ENCODE measurements at places on chromosomes 12 and 14. TPM values are rescaled to one million over a fixed set of nuclear protein-coding genes. Genes with fewer than 3 reads are reported as not detected.

DNA sequence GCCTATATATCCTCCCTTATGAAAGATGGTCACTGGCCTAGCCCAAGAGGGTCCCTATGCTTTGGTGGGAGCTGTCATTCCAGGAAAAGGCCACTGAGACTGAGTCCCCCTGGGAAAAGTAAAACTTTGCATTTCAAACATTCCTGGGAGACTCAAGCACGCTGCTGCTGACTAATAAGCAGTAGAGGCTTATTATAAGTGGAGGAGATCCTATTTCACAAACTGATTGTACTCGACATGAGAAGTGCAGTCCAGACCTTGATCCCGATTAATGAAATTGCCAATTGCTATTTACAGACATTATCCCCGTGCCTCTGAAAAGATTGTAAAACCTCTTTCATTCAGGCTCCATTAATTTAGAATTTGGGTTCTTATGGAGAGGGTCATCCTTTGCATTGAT, 96.6 kb downstream of the EMP1 start:
- H3K27me3 ChIP-seq: no peaks in the 10 kb centered on the region
- H3K36me3 ChIP-seq: no peaks in the 10 kb centered on the region

DNA sequence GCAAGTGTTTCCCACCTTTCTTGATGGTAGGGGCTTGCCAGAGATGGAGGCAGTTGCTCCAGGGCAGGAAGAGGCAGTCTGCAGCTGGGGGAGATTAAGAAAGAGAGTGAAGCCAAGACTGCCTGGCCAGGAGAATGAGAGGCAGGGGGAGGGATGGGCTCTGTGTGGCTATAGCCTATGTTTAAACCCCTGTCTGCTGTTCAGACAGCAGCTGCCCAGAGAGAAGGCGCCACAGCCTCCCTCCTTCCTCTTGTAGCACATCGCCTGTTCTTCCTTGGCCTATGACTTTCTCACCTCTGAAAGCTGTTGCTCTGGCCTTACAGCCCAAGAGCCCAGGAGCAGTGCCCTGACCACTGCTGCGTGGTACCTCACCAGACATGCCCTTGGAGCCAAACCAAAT, 61.7 kb downstream of the EMP1 start:
- no peaks in the 10 kb centered on the region for H3K27me3 ChIP-seq
- no peak overlapping the region for H3K4me3 ChIP-seq
- no peak overlapping the region for H3K27ac ChIP-seq
- peaks cover 3% of the 10 kb centered on the region for H3K4me1 ChIP-seq
- DNase-seq: no peak

- no peak for DNase-seq
- no peaks in the 10 kb centered on the region for H3K27me3 ChIP-seq
- no peaks in the 10 kb centered on the region for H3K36me3 ChIP-seq
- no peak overlapping the region for H3K4me3 ChIP-seq
- H3K4me1 ChIP-seq: no peaks in the 10 kb centered on the region
Observed at GRCh38 chr14:65110525-65110924, 8.2 kb upstream of the MAX start.

DNA sequence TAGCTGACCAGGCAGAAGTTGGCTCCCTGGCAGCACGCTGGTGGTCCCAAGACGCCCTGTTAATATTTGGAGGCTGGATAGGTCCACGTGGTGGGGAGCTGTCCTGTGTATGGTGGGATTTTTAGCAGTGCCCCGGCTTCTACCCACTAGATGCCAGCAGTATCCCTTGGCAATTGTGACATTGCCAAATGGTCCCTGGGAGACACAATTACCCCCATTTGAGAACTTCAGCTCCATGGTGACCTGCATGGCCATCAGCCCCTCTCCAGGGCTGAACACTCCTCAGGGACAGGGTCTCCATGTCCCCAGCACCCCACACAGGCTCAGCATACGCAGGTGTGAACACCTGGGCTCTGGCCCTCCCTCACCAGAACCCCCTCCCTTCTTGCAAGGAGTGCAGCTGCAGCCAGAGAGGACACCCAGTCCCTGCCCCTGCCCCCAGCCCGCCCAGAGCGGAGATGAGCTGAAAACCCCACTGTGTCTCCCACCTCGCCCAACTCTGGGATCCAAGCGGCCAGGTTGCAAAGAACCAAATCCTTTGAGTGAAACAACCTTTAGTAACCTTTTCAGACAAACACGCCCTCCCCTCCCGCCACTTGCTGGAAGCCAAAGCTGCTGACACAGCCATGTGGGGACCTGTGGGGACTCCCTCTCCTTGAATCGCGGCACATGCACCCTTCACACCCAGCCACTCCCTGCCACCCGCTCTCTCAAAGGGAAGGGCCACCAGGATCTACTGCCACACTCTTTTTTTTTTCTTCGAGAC, 120.4 kb downstream of the CALM1 start:
- H3K36me3 ChIP-seq: no peaks in the 10 kb centered on the region
- H3K4me1 ChIP-seq: no peaks in the 10 kb centered on the region
- H3K27ac ChIP-seq: no peak overlapping the region
- DNase-seq: no peak
- H3K27me3 ChIP-seq: no peaks in the 10 kb centered on the region
- H3K4me3 ChIP-seq: no peak overlapping the region

DNA sequence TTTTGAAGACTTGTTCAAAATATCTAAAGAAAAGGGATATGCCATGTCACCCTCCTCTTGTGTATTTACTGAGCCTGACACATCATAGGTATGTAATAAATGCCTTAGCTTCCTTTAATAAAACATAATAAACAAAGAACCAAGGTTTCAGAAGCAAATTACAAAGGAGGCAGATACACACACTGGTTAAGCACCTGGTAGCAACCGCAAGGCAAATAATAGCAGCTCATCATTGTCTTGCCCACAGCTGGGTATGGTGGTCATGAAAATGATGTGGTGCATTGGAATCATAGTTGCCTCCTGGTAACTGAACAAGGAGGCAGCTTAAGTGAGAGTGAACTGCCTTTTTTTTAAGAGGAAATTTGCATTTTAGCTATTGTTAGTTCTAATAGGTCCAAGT, 39.0 kb downstream of the PAX9 start:
- H3K4me3 ChIP-seq: no peak overlapping the region
- H3K27me3 ChIP-seq: no peaks in the 10 kb centered on the region
- no peaks in the 10 kb centered on the region for H3K4me1 ChIP-seq
- DNase-seq: no peak

DNA sequence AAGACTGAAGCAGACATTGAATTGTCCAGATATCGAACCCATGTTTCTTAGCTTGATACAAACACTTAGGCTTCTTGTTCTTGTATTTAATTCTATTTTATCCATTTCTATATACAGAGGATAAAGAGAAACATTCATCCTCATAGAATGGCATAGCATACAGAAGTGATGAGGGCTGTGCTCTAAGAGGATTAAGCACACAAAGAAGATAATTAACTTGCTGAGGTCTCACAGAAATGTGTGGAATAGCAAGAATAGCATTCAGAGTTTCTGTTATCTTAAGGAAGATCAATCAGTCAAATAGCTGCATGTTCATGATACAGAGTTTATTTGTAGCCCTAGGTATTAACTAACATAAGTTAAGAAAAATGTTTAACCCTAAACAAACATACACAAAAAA, 27.3 kb upstream of the STRAP start:
- no peaks in the 10 kb centered on the region for H3K27me3 ChIP-seq
- no peak for DNase-seq
- no peaks in the 10 kb centered on the region for H3K36me3 ChIP-seq
- H3K27ac ChIP-seq: no peak overlapping the region

- no peaks in the 10 kb centered on the region for H3K27me3 ChIP-seq
- H3K27ac ChIP-seq: no peak overlapping the region
- no peak for DNase-seq
- H3K4me1 ChIP-seq: no peaks in the 10 kb centered on the region
Observed at GRCh38 chr14:39991041-39991440, 558.8 kb upstream of the FBXO33 start.

- peak overlapping the region; percentile 51 for H3K4me3 ChIP-seq
- H3K27ac ChIP-seq: no peak overlapping the region
- peaks cover 25% of the 10 kb centered on the region for H3K4me1 ChIP-seq
- H3K27me3 ChIP-seq: peaks cover 10% of the 10 kb centered on the region
- no peaks in the 10 kb centered on the region for H3K36me3 ChIP-seq
Observed at GRCh38 chr12:78864870-78865463, 393 bp downstream of the SYT1 start.

DNA sequence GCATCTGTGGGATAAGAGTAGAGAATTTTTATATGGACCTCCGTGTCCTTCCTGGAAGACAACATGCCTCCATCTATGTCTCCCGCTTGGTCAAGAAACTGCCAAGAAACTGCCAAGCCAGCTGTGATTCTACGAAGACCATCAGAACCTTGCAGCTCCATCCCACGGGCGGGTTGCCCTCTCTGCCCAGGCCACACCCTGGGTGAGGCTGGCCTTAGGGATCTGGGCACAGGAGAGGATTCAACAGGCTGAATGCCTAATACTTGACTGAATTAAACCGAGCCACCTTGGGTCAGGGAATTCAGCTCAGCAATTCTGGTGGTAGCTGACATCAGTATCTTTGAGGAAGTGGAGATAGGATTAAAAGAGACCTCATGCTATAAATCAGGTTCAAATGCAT, 37.8 kb upstream of the FOS start:
- no peaks in the 10 kb centered on the region for H3K27me3 ChIP-seq
- DNase-seq: no peak
- H3K27ac ChIP-seq: no peak overlapping the region
- no peaks in the 10 kb centered on the region for H3K36me3 ChIP-seq

GRCh38 chr12:46265734-46266133, 3.1 kb downstream of the SLC38A1 start:
- H3K4me1 ChIP-seq: peaks cover 62% of the 10 kb centered on the region
- H3K27me3 ChIP-seq: no peaks in the 10 kb centered on the region
- H3K4me3 ChIP-seq: peak overlapping the region; percentile 95
- no peaks in the 10 kb centered on the region for H3K36me3 ChIP-seq
- H3K27ac ChIP-seq: peak overlapping the region; percentile 91

DNA sequence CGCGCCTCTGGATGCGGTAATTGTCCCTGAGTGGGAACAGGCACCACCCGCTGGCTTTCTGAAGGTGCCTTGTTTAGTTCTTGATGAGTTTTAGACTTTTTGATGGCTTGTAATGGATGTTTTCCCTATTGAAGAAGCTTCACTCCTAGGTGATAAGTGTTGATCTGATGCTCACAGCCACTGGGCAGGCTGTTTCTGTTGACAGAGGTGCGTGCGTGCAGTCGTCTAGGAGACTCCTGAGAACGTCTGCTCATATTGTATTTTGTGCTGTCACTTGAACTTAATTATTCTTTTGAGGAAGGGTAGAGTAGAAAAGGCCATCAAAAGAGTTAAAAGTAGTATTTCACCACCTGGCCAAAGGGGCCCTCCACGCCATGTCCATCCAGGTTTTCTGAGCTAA, 70.5 kb downstream of the EP400 start:
- H3K27me3 ChIP-seq: no peaks in the 10 kb centered on the region
- no peak overlapping the region for H3K27ac ChIP-seq
- H3K4me3 ChIP-seq: no peak overlapping the region
- peaks cover 66% of the 10 kb centered on the region for H3K36me3 ChIP-seq
- DNase-seq: no peak

DNA sequence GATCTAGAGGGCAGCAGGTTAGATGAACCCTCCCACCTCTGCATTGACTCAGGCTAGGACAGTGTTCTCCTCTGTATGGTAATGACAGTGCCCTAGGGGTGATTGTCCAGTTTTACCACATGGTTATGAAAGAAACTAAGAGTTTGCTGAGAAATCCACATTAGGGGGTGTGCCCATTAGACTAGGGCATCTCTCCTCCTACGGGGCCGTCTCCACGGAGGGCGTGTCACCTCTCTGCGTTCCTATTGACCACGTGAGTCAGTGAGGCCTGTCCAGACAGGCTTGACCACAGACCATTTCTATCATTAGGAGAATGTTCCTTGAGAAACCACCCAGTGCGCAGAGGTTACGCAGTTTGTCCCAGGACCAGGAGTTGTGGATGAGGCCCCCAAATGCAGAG, 8.3 kb downstream of the MVK start:
- no peak overlapping the region for H3K27ac ChIP-seq
- no peaks in the 10 kb centered on the region for H3K4me1 ChIP-seq
- no peaks in the 10 kb centered on the region for H3K27me3 ChIP-seq
- no peak for DNase-seq
- no peak overlapping the region for H3K4me3 ChIP-seq

GRCh38 chr14:105269405-105269804, 21.1 kb downstream of the BTBD6 start:
- no peaks in the 10 kb centered on the region for H3K36me3 ChIP-seq
- no peak overlapping the region for H3K4me3 ChIP-seq
- H3K27ac ChIP-seq: no peak overlapping the region
- H3K27me3 ChIP-seq: no peaks in the 10 kb centered on the region
- peaks cover 9% of the 10 kb centered on the region for H3K4me1 ChIP-seq

DNA sequence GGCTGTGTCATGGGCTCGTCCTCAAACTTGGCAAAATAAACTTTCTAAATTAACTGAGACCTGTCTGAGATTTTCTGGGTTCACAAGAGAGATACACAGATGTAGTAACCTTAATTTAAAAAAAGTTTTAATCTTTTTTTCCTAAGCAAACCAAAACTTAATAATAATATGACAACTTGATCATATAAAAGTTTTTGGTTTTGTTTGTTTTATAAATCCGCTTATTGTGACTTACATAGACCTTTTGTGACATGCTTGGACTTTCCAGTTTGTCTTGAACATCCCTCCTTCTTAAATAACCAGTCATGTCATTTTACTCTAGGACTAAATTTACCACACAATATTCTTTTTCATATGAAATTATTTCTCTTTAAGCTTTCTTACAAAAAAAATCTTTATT, 8.5 kb downstream of the RDH12 start:
- no peak overlapping the region for H3K27ac ChIP-seq
- no peaks in the 10 kb centered on the region for H3K4me1 ChIP-seq
- H3K36me3 ChIP-seq: no peaks in the 10 kb centered on the region
- no peak overlapping the region for H3K4me3 ChIP-seq
- no peaks in the 10 kb centered on the region for H3K27me3 ChIP-seq
- no peak for DNase-seq

GRCh38 chr12:85527192-85527591, 247.2 kb downstream of the ALX1 start:
- H3K4me1 ChIP-seq: peaks cover 17% of the 10 kb centered on the region
- no peak overlapping the region for H3K27ac ChIP-seq

- no peaks in the 10 kb centered on the region for H3K4me1 ChIP-seq
- no peak for DNase-seq
Observed at GRCh38 chr12:111249018-111249370, 119.9 kb downstream of the PHETA1 start.

- H3K36me3 ChIP-seq: no peaks in the 10 kb centered on the region
- H3K27ac ChIP-seq: no peak overlapping the region
- no peaks in the 10 kb centered on the region for H3K27me3 ChIP-seq
- no peaks in the 10 kb centered on the region for H3K4me1 ChIP-seq
Observed at GRCh38 chr14:45868863-45869262, 615.9 kb upstream of the MIS18BP1 start.

- no peak overlapping the region for H3K4me3 ChIP-seq
- no peaks in the 10 kb centered on the region for H3K4me1 ChIP-seq
- no peak overlapping the region for H3K27ac ChIP-seq
- no peak for DNase-seq
- no peaks in the 10 kb centered on the region for H3K27me3 ChIP-seq
Observed at GRCh38 chr12:115667116-115667515, 610.4 kb downstream of the MED13L start.

Gene MDGA2
- not detected for total RNA-seq

Gene GPRC5A
- not detected for total RNA-seq

Gene C1QL4
- total RNA-seq: not detected

Gene SLC25A21
- total RNA-seq: not detected

Gene GYS2
- total RNA-seq: 0.10 TPM

Gene SPATA7
- 3.2 TPM for total RNA-seq

Gene FAM216A
- total RNA-seq: 15.4 TPM

Gene SOAT2
- total RNA-seq: not detected

Gene NELL2
- total RNA-seq: 0.39 TPM

Gene CDCA3
- 1.8 TPM for total RNA-seq

Gene DPF3
- total RNA-seq: 3.7 TPM

Gene PLEKHG7
- total RNA-seq: 23.2 TPM

Gene IAPP
- total RNA-seq: not detected

Gene CCDC88C
- total RNA-seq: 197 TPM

Gene OR4E1
- not detected for total RNA-seq

All from B cell (primary cell).